ENCODE measurements at places on chromosomes 16 and 17. TPM values are rescaled to one million over a fixed set of nuclear protein-coding genes. Genes with fewer than 3 reads are reported as not detected.

TVP23A gene
- not detected for total RNA-seq

TRPV2 gene
- 9.3 TPM for total RNA-seq

GPATCH8 gene
- 10.9 TPM for total RNA-seq

MFAP4 gene
- not detected for total RNA-seq

CCDC40 gene
- total RNA-seq = 2.3 TPM

PHOSPHO1 gene
- total RNA-seq = 0.09 TPM

CPPED1 gene
- 6.7 TPM for total RNA-seq

ZNF747 gene
- 8.1 TPM for total RNA-seq

Measured in dermis lymphatic vessel endothelial cell (primary cell).